Activated T-helper 1 cell treated with Interleukin-2 at 50 U/mL for 16 hours (primary cell): ENCODE measurements at places on chromosomes 12 and 14.

- no peak for DNase-seq
These were observed 86.6 kb downstream of the PPP1R12A start for GRCh38 chr12:79848339-79848738.

DNA sequence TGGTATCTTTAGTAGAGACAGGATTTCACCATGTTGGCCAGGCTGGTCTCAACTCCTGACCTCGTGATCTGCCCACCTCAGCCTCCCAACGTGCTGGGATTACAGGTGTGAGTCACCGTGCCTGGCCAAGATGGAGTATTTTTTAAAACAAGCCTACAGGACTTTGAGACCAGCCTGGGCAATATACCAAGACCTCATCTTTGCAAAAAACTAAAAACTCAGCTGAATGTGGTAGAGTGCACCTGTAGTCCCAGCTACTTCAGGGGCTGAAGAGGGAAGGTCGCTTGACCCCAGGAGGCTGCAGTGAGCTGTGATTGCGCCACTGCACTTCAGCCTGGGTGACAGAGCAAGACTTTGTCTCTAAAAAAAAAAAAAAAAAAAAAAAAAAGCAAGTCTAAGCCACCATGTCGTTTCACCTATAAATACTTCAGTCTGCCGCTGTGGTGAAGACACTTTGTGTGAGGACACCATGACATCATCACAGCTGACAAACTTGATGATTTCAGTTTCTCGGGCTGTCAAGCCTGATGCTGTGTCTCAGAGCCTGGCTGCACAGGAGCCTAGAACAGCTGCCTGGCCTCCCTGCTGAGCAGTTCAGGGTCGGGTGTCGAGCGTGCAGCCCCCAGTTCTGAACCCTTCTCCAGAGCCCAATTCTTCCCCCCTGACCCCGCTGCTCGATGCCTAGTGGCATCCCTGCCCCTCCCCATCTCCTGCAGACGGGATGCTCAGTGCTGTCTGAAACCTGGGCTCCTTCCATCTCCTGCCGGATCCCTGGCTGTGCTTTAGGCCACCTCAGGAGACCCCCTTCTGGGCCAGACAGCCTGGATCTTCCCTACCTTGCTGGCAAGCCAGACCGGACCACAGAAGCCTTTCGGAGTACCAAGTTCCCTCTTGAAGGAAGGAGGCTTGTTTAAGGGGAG, 119.2 kb upstream of the EVL start:
- no peak for DNase-seq

DNA sequence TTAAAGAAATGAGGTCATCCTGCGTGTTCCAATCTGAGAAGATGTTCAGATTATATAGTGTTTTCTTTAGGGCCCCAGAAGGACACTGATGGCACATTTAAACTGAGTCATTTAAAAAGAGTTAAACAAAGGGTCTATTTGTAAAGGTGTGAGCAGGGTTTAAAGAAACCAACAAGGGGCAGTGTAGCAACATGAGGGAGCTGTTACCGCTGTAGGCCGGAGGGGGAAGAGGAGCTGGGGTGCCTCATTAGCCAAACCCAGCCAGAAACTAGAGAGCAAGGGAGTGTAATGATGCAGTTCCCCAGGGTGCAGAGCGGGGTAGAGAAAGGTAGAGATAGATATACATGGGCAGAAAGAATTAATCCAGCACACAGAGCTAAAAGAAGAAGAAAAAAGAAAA, 160.4 kb downstream of the TBX5 start:
- DNase-seq, result no peak

GRCh38 chr12:5884285-5884684, 60.8 kb downstream of the ANO2 start:
- DNase-seq, result no peak

- DNase-seq, result no peak
These were observed 1159.7 kb downstream of the BCL11B start for GRCh38 chr14:98112194-98112780.

GRCh38 chr12:3559601-3560294, 68.7 kb downstream of the PRMT8 start:
- no peak for DNase-seq
